ENCODE measurements at places on chromosomes 3 and 15. TPM values are rescaled to one million over a fixed set of nuclear protein-coding genes. Genes with fewer than 3 reads are reported as not detected.

The SHF gene
- total RNA-seq = 1.4 TPM

The MYO5C gene
- 0.50 TPM for total RNA-seq

The SPESP1 gene
- total RNA-seq = 2.4 TPM

The CHRM5 gene
- under 0.01 TPM for total RNA-seq

The NMD3 gene
- total RNA-seq = 93.8 TPM

The ACKR2 gene
- 0.26 TPM for total RNA-seq

The CLDN1 gene
- total RNA-seq = not detected

The CDCP1 gene
- 7.7 TPM for total RNA-seq

The TMPRSS7 gene
- total RNA-seq = under 0.01 TPM

The IL5RA gene
- not detected for total RNA-seq

The FBXW12 gene
- not detected for total RNA-seq

The DZIP1L gene
- total RNA-seq = 26.0 TPM

The TEX9 gene
- total RNA-seq = 4.2 TPM

The BHLHE40 gene
- 20.6 TPM for total RNA-seq

The HHATL gene
- not detected for total RNA-seq

The FGF7 gene
- total RNA-seq = 17.7 TPM

The HGD gene
- 0.19 TPM for total RNA-seq

The HTD2 gene
- 4.8 TPM for total RNA-seq

The IGSF10 gene
- 1.7 TPM for total RNA-seq

The GMNC gene
- total RNA-seq = not detected

The HTR3E gene
- total RNA-seq = not detected

The NDN gene
- 39.4 TPM for total RNA-seq

The AADAC gene
- 10.6 TPM for total RNA-seq

The SLC49A4 gene
- 11.9 TPM for total RNA-seq

The PROK2 gene
- total RNA-seq = not detected

The PLSCR2 gene
- not detected for total RNA-seq

The PLA1A gene
- 0.25 TPM for total RNA-seq

The C3orf20 gene
- total RNA-seq = 0.13 TPM

The NOP10 gene
- total RNA-seq = 247 TPM

The LRRC58 gene
- 23.3 TPM for total RNA-seq

The ZNF385D gene
- 2.0 TPM for total RNA-seq

The WDR48 gene
- total RNA-seq = 44.3 TPM

The PLCB2 gene
- total RNA-seq = 0.53 TPM

The SCAANT1 gene
- not detected for total RNA-seq

The FAM43A gene
- total RNA-seq = 8.6 TPM

The SLCO2A1 gene
- total RNA-seq = not detected

The ZNF501 gene
- 7.3 TPM for total RNA-seq

The GREM1 gene
- under 0.01 TPM for total RNA-seq

The GABRR3 gene
- total RNA-seq = not detected

The RARB gene
- total RNA-seq = 6.9 TPM

The IGDCC3 gene
- not detected for total RNA-seq

The CRTAP gene
- total RNA-seq = 390 TPM

The FOXB1 gene
- not detected for total RNA-seq

The DUOXA2 gene
- not detected for total RNA-seq

The DCUN1D1 gene
- total RNA-seq = 41.9 TPM
